ENCODE measurements at places on chromosomes 16 and 17.

DNA sequence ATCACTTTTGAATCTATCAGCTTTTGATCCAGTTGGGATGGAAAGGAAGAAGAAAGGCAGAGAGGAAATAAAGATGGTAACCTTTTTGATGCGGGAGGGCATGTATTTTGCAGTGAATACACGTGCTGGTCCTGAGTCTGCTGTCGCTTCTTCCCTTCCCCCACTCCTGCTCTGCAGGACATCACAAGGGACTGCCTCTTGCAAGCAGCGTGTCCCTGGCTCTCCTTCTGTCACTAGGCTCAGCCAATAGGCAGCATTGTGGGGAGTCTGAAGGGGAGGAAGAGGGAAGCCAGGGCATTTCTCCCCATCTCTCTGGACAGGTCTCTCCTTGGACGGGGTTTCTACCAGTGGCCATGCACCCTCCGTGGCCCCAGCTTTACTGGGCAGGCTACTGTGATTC, 15.7 kb upstream of the WFDC1 start:
- no peak for DNase-seq

DNA sequence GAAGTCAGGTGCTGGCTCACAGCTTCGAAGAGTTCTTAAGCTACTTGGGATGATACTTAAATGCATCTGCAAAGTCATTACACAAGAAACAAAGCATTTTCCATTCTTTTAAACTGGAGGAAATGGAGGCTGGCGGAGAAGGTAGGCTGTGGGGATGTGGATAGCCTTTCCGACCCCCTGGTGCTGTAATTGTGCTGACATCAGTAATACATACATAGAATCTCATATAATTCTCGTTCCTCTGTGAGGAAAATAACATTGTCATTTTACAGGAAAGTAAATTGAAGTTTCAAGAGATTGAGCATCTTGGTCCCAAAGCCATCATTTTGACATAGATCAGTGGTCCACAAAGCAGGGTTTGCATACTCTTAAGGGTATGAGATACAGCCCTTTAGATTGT, 39.5 kb downstream of the UTP18 start:
- no peak for DNase-seq

DNA sequence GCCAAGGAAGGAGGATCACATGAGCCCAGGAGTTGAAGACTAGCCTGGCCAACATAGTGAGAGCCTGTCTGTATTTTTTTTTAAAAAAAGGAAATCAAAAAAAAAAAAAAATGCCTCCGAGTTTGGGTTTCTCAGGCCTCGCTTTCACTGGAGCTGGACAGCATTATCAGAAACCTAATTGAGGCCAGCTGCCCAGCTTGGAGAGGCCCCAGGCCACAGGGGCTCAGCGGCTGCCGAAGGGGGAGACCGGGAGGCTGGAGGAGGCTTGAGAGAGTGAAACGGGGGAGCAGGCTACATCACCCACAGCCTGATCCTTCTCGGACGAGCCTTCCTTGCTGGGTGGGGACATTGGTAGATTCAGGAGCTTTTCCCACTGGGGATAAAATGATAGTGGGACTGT, 5.1 kb downstream of the TTYH2 start:
- DNase-seq = no peak

GRCh38 chr17:29778956-29779811, 150.8 kb downstream of the SSH2 start:
- DNase-seq = peak; percentile 79

GRCh38 chr17:81385320-81386111, 9.7 kb upstream of the BAHCC1 start:
- no peak for DNase-seq

- DNase-seq = no peak
Observed at GRCh38 chr16:83615141-83615952, 192.4 kb upstream of the HSBP1 start.

DNA sequence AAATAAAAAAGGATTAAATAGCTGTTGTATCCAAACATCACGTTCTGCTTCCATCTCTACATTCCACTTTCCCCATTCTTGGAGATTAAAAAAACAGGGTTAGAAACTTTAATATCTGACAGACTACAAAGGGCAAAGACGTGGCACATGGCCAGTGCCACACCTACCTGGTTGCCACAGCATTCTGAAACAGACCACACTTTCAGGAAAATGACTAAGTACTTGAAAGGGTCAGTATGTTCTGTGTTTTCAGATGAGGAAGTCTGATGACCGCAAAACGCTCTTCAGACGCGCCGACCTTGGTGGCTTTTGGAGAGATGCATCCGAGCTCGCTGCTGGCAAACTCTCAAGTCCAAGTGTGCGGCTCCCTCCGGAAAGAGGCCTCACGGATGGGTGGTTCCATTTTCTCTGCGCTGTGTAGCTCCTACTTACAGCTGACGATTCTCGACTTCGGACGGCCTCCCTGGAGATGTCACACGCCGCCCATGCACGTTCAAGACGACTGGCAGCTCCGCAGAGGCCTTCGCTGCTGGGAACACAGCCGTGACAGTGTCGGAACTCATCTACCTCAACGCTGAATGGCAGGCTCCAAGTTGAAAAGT, 15.5 kb downstream of the MAP1LC3B start:
- DNase-seq = no peak

DNA sequence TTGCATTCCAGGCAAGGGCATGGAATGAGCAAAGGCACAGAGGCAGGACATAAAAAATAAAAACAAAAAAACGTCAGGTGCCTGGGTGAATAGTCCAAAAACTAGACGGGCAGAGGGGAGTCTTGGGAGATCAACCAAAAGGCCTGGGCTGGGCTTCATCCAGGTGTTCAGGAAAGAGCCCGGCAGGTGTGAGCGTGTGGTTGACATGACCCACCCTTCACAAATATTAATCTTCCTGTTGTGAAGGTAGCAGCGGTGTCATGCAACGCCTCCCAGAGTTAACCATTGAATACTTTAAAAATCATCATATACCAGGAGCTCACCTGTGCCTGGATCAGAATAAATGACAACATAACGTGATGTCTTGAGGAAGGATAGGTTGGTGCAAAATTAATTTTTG, 90.6 kb downstream of the USP22 start:
- no peak for DNase-seq

GRCh38 chr17:77490361-77491183, 349.8 kb downstream of the SEC14L1 start:
- no peak for DNase-seq

GRCh38 chr17:75869282-75870141, 8.9 kb downstream of the TRIM47 start:
- DNase-seq = no peak

DNA sequence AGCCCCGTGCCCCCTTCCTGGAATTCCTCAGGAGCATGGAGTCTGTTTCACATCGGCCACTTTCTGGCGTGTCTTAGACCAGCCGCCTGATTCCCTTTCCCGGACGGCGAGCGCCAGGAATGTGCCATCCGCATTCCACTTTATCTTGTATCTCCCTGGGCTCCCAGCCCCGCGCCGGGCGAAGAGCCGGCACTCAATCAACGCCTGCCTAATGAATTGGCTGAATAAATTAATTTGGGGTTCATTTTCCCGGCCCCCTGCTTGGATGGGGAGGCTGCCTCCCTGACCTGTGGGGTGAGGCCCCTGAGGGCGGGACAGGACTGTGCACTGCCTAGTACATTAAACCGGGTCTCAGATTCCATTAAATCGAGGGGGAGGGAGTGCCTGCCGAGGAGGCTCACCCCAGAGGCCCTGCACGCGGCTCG, 282.3 kb upstream of the TNRC6C start:
- DNase-seq = no peak

- peak; percentile 67 for DNase-seq
Observed at GRCh38 chr17:10614536-10615155, 42.5 kb downstream of the MYH3 start.

DNA sequence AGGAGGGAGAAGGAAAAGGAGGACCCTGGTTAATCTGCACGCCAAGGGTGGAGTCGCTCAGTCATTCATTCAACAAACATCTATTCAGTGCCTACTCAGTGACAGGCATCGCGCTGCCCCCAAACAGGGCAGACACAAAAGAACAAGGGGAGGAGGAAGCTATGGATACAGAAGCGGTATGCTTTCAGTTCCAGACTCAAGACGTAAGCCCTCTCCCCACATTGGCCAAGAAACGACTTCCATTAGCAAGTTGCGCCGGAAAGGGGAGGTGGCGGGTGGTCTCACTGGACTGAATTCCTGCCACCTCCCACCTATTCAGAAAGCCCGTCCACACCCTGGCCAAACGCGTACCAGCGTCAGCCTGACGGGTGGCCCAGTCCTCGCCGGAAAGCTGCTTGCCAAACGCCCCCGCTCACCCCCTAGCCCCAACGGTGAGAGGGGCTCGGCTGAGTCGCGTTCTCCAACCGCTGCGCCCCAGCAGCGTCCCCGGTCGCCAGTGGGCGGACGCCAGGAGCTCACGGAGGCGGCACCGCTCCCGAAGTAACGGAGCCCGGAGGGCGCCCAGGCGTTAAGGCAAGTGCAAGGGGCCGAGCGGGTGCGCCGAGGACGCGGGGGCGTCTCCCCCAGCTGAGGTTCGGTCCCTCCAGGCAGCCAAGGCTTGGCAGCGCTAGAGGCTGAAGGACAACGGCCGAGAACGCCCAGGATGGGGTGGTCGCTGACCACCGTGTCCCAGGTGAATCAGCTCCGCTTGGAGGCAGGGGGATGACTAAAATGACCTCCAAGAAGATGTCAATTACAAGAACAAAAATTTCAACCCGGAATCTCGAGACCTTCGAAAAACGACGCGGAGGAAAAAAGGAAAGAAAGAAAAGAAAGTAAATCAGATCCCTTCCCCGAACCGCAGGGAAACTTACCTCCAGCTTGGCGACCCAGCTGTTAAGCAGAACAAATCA, 470.7 kb downstream of the SOX9 start:
- no peak for DNase-seq

- DNase-seq = no peak
Observed at GRCh38 chr17:80381416-80381923, 33.5 kb upstream of the ENDOV start.

DNA sequence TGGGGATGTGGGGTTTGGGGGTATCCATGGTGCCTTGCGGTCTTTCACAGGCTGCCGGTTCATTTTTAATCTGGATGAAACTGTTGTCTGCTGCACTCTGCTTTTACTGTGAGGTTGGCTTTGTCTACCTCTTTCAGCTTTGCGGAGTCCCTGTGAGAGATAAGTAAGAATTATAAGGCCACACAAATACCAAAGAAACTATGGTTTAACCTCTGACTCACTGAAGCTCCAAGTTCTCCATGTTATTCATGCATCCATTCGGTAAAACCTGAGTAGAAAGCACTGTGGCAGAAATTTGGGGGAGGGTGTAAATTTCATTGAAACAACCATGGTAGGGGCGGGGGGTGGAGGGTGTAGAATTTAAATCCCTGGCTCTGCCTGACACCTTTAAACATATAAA, 30.5 kb downstream of the KIAA0753 start:
- DNase-seq = no peak

GRCh38 chr17:80064696-80065095, 28.3 kb downstream of the CCDC40 start:
- no peak for DNase-seq

DNA sequence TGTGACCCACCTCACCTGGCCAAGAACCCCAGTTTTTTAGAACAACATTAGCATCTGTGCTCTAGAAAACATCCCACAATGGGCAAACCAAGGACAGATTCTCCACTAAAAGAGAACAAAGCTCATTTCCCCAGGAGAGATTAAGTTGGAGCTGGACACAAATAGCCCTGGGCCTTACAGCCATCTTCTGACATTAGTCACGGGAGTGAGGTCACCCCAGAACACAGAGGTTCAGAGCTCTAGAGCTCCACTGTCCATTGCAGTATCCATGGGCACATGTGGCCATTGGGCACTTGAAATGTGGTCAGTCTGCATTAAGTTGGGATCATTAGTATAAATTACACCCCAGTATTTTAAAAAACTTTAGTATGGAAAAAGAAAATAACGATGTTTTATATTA, 47.6 kb upstream of the RBBP6 start:
- no peak for DNase-seq

- DNase-seq = no peak
Observed at GRCh38 chr17:59838052-59838916, 54.5 kb downstream of the TUBD1 start.

- no peak for DNase-seq
Observed at GRCh38 chr17:58156839-58157803, 8.9 kb downstream of the OR4D1 start.

GRCh38 chr16:53609536-53609935, 94.1 kb downstream of the RPGRIP1L start:
- no peak for DNase-seq

GRCh38 chr16:87075319-87075860, 241.8 kb downstream of the C16orf95 start:
- no peak for DNase-seq

DNA sequence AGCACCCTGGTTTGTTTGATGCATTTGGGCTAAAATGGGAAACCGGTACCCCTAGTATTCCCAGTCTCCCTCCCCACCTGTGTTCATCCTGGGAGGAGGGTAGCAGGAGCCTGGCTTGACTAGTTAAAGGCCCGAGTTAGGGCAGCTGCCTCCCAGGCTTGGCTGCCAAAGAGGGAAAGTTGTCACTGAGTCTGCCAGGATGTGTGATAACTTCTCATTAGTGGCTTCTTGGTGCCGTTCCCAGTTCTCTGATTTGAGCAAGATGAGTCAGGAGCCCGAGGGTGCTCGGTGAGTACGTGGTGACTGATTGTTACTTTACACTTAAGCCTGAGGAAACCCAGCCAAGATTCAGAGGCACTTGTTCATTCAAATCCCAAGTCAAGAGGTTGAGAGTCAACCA, 2.5 kb downstream of the KRT32 start:
- DNase-seq = no peak

DNA sequence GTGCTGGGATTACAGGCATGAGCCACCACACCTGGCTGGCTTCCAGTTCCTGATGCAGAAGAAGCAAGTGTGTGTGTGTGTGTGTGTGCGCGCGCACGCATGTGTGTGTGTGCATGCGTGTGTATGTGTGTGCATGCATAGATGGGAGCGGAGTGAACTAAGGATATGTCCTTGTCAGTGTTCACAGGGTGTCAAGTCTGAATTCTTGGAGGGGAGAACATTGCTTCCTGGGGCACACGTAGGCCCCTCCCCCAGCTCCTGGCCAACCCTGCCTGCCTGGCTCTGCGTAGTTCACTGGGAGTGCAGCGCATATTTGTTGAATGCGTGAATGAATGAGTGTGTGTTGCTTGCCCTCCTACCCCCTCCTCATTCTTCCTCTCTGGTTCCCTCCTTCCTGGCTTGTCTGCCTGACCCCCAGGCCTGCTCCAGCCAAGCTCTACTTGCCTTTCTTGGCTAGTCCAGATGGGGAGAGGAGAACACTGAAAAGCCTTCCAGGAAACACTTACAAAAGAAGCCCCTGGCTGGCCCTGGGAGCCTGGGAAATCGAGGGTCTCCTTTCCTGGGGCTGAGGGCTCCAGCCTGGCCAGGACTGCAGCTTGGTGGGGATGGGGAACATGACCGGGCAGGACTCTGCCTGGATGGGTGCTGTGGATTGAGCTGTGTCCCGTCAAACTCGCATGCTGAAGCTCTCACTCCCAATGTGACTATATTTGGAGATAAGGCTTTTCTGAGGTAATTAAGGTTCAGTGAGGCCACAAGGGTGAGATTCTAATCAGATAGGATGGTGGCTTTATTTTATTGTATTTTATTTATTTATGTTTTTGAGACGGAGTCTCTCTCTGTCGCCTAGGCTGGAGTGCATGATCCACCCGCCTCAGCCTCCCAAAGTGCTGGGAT, 27.9 kb downstream of the IGFBP4 start:
- no peak for DNase-seq

Measured in GM10248 (cell line).